ENCODE measurements at places on chromosomes 11 and 22.
A peak's percentile ranks its signal among the peaks of the same experiment; 100 is the strongest.

DNA sequence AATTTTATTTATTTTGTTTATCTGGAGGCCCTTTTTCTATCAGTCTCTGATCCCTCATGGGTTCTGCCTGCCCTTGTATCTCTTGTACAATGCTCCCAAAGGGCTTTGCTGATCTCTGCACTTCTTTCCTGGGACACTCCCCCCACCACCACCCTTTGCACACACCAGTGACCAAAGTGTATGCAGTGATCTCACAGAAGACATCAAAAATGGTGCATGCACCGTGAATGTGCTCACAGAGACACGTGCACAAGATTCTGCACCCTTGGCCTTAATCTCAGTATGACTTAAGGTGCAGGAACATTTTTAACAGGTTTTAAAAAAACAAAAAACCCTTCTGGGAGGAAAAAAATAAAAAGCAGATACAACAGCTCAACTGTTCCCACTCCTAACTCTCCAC, 12.2 kb upstream of the ADSL start:
- DNase-seq = no peak

DNA sequence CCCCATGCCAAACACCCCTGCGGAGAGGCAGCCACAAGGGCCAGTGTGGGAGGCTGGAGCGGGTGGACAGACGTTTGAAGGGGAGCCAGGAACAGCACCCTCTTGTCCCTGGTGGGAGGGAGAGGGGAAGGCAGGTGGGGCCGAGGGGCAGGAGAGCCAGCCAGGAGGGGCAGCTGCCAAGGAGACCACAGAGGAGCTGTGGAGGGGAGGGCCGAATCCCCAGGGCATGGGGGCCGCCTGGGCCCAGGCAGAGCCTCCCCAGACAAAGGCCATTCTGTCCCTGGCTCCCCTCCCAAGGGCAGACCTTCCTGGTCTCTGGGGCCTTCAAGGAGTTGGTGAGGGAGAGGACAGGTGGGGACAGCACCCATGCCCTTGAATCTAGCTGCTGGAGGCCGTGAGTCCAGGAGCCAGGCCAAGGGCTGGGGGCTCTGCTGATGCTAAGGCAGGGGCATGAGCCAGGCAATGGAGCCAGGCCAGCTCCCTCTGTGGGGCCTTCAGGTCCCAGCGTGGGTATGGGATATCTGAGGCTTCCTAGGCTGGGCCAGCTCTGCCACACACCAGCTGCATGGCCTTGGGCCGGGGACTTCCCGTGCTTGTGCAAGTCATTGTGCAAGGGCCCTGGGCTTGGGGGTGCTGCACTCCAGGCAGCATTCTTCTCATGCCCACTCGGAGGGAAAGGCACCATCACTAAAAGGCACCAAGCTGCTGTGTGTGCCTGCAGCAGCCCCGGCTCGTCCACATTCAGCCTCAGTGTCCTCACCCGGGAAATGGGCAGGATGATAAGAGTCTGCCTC, 11.4 kb downstream of the EMID1 start:
- peak; percentile 62 for DNase-seq

DNA sequence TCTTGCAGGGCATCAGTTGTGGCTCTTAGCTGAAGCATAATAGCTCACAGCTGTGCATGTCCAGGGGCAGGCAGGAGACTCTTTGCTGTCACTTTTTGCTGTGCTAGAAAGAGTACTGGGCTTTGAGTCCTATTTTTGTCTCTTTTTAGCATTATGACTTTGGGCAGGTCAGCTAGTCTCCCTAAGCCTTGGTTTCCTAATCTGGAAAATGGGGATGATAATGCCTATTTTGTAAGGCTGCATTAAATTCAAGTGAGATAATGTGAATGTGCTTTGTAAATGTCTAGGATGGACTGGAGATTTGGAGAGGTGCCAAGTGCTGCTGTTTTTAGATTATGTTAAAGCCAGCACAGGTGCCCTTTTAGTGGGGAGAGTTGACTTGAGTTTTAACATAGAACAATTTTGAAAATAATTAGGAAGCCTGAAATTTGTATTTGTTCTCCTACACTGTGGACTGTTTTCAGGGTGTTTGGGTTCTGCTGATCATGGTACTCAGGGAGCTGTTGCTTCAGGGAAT, 19.1 kb downstream of the CABIN1 start:
- no peak for DNase-seq

DNA sequence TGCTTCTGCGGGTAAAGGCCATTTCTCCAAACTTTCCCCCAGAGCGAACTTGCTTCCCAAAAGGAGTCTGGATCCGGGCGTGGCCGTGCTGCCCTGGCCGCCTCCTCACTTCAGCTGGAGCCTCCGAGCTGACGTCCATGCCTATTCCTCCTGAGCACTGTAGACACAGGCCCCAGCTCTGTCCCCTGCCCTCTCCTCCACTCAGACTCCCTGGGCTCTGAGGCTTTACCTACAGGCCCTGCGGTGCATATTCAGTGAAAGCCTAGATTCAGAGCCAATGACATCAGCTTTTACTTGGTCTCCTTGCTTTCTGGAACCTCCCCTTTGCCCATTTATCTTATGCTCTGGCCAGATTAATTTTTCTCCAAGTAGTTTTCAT, 9.7 kb downstream of the LRP5 start:
- no peak for DNase-seq

DNA sequence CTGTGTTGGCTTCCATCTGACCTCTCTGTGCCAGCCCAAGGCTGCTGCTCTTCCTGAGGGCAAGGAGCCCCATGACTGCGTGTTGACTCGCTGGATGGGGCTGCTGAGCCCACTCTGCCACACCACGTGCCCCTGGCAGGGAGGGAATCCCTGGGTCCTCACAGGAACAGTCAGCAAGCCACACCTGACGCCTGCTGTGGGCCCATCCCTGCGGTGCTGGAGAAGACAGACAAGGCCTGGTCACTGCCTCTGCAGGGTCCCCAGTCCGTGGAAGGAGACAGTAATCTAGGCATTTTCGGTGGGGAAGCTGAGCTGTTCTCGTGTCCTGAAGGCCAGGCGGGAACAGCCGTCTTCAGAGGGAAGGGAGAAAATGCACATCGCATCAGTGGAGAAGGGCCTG, 10.6 kb upstream of the PPP6R3 start:
- no peak for DNase-seq

GRCh38 chr11:127338380-127339259, 338.1 kb upstream of the KIRREL3 start:
- DNase-seq = no peak

DNA sequence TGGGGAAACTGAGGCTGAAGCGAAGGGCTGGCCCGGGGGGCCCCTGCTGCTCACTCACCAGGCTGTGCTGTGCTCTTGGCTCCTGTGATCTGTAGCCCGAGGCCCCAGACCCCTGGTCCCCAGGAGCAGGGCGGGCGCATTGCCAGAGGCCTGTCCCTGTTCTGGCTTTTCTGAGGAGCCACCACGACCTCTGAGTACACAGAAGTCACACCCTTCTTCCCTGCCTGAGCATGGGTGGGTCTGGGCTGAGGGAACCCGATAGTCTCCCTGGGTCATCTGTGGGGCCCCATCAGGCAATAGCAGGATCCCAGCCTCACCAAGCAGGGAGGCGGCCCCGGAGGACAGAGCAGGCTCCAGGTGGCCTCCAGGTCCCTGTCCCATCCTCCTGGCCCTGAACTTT, 5.1 kb downstream of the CASTOR1 start:
- no peak for DNase-seq
